Cardiac fibroblast (primary cell): ENCODE measurements at places on chromosomes 2 and 18.
A peak's percentile ranks its signal among the peaks of the same experiment; 100 is the strongest.

GRCh38 chr18:49784427-49785185 is 28.7 kb downstream of the ACAA2 start:
- peak; percentile 46 for DNase-seq

- DNase-seq = no peak
Observed at GRCh38 chr2:61906186-61906470, 654 bp downstream of the COMMD1 start.

GRCh38 chr18:78781601-78781960 is 198.0 kb upstream of the SALL3 start:
- no peak for DNase-seq

DNA sequence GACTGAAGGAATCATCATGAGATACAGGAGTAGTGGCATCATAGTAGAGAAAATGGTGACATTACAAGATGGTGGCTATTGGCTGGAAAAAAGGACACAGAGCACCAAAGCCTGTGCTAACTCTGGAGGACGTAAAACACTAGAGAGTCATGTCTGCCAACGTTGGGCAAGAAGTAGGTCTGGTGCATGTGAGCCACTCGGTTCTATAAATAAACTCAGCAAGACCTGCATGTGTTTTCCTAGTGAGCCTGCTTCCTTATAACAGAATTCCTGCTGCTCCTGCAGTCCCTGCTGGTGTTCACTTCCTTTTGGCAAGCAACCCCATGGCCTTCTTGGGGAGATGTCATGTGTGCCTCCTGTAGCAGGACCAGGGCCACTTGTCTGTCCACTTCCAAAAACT is 325.2 kb downstream of the OSR1 start:
- no peak for DNase-seq

GRCh38 chr18:13416208-13416607 is 197.6 kb downstream of the LDLRAD4 start:
- no peak for DNase-seq
